ENCODE measurements at places on chromosomes 1 and 21.

GRCh38 chr21:34865400-34866241, 183.5 kb downstream of the RUNX1 start:
- DNase-seq, result no peak

DNA sequence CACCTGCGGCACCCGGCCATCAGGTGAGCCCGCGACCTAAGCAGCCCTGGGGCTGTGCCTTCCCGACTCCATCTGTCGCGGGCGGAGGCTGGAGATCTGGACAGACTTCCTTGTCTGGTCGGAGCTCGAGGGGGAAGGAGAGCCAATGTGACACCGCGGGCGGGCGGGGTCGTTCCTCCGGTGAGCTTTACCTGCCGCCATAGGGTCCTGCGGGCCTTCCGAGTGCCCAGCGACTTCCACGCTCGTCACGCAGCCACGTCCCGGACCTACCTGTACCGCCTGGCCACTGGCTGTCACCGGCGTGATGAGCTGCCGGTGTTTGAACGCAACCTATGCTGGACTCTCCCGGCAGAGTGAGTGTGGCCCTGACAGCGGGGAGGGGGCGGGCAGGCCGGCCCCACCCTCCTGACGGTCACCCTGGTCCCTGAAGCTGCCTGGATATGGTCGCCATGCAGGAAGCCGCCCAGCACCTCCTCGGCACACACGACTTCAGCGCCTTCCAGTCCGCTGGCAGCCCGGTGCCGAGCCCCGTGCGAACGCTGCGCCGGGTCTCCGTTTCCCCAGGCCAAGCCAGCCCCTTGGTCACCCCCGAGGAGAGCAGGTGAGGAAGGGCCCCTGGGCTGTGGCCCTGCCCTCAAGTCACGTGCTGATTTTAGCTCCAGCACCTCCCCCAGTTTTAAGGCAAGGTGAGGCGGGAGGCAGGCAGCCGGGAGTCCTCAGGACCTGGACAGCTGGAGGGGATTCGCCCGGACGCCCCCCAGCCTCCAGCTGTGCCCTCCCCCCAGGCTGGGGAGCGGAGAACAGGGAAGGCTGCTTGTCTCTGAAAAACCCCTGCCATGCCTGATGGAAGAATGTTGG, 1.1 kb downstream of the PUSL1 start:
- peak; percentile 47 for DNase-seq

DNA sequence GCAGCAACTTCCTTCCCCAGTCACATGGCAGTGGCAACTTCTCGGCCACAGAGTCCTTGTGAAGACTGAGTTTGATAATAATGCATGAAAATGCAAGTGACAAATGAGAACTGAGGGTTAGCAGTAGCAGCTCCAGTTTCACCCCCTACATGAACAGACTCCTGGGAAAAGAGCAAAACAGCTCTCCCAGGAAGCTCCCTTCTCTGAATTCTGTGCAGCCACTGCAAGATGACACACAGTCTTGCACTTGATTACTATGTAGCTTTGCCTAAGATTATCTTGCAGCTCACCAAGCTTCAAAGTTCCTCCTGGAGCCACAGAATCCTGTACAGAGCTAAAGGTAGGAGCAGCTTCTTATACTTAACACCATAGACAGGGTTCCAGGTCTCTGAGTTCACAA, 4.7 kb downstream of the PGBD5 start:
- DNase-seq, result no peak

DNA sequence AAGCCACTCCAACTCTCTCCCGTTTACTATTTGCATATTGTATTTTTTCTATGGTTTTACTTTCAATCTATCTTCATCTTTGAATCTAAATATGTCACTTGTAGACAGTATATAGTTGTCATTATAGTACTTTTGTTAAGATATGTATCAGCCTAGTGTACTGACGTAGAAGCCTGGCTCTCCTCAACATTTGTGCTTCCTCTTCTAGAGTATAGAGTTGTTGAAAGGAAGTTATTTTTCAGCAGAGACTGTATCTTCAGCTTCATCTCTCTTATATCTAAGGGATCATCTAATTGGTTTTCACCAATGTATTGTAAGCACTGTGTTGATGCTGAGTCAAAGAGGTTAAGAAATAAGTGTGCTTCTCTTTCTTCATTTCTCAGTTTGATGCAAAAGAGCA, 192.8 kb downstream of the LMO4 start:
- DNase-seq, result no peak

DNA sequence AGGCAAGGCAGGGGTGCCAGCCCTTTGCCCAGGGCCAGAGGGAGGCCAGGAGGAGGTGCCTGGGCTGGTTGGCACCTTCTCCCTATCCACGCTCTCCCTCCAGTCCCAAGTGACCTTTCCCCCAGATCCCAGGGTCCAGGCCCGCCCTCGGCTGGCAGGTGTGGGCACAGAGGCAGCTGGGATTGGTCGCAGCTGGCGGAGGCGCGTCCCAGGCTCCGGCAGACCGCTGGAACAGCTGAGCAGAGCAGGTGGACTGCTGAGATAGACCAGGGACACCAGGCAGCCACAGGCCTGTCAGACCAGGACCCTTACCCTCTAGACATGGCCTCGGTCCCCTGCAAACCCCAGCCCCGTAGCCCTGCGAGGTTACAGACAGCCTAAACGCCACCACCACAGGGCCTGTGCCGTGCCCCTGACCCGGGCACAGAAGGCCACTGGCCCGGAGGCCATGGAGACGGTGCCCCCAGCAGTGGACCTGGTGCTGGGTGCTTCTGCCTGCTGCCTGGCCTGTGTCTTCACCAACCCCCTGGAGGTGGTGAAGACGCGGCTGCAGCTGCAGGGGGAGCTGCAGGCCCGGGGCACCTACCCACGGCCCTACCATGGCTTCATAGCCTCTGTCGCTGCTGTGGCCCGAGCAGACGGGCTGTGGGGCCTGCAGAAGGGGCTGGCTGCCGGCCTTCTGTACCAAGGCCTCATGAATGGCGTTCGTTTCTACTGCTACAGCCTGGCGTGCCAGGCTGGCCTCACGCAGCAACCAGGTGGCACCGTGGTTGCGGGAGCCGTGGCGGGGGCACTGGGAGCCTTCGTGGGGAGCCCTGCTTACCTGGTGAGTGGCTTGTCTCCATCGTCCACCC, at the start of gene SLC25A34:
TSS of gene SLC25A34 (plus strand) at position 221 of the 854 bp plus-strand sequence. CDS start at position 449, 228 bp downstream.
- DNase-seq, result no peak

GRCh38 chr1:77459881-77460280, 178.1 kb downstream of the AK5 start:
- DNase-seq, result no peak

- no peak for DNase-seq
Observed at GRCh38 chr1:59020151-59020997, 236.5 kb upstream of the JUN start.

DNA sequence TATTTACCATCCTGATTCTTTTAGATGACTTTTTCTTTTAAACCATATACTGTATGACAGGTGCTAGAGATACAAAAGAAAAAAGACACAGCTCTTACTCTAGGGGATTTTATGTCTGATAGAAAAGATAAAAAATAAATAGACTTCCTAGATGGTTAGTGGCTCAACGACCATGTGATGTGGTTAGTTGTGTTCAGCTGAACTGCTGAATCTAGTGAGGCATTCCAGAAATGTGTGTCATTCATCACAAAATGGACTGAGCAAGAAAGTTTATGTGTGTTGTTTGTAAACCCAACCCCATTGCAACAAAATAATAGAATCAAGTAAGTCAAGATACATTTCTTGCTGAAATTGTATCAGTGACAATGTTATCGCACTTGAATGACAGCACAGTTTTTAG, 205.8 kb upstream of the LYPLAL1 start:
- no peak for DNase-seq

DNA sequence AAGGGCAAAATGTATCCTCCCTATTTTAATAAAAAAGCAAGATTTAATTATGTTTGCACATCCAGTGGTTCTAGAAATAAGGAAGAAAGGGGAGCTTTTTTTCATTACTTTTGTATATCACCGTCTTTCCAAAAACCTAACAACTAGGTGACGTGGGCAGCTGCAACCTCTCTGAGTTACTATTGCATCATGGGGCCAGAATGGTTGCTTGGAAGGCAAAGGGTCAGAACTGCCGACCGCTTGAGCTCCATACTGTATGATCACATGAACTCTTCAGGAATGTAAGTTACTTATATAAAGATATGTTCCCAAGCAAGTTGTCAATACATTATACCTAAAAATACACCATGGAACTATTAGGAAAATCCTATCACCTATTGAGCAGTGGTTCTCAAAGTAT, 85.6 kb upstream of the HIVEP3 start:
- DNase-seq, result no peak

GRCh38 chr1:16155537-16156410, at the start of gene EPHA2:
TSS of gene EPHA2 (minus strand) at chr1:16156069. CDS start at chr1:16155932, 137 bp downstream.
- DNase-seq, result peak; percentile 66

DNA sequence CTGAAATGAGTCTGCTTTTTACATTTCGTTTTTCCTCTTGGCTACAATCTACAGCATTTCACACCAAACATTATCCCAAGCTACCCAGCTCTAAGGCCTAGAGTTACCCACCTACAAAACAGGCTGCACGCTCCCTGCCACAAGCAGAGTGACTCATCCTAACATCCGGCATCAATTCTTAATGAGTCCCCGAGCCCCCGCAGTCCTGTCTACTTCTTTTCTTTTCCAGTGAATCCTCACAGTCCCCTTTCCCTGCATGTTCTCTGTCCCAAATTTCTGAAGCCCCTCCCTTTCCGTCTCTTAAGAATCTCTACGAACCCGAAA, 650 bp downstream of the PCNX2 start:
- DNase-seq, result peak; percentile 19

DNA sequence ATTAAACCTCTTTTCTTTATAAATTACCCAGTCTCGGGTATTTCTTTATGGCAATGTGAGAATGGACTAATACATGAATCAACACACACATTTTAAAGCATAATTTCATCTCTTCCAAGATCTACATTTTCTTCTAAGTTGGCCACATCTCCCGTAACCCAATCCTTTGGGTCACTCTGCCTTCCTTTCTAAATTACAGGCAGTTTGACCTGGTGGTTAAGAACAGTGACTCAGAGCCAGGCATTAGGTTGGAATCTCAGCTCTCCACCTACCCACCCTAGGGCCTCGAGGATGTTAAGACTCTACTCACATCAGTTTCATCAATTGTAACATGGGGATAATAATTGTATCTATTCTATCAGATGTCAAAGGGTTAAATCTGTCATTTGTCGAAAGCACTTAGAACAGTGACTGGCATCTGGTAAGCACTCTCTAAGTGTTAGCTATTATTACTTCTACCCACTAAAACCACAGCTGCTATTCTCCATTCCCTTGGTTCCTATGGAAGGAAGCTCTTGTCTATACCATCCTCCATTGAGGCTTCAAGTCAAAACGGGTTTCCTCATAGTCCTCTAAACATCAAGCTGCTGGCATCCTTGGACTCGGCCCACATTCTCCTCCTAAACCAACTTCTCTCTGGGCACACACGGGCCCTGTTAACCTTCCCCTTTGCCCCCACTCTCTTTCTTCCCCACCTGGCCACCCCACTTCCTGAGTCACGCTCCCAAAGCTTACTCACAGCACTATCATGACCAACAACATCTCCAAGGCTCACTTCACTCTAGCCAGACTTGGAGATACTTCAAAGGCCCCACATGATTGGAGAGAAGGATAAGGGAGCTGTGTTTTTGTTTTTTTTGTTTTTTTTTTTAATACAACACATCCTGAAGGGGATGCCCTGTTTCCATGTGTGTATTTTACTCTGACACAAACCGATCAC, 116.9 kb downstream of the TGFBR3 start:
- no peak for DNase-seq

GRCh38 chr1:86516335-86516734, 30.5 kb upstream of the CLCA4 start:
- no peak for DNase-seq

- no peak for DNase-seq
Observed at GRCh38 chr21:42859891-42860230, 19.5 kb downstream of the WDR4 start.

- peak; percentile 90 for DNase-seq
Observed at GRCh38 chr1:29210278-29211085, 20.3 kb downstream of the MECR start.

DNA sequence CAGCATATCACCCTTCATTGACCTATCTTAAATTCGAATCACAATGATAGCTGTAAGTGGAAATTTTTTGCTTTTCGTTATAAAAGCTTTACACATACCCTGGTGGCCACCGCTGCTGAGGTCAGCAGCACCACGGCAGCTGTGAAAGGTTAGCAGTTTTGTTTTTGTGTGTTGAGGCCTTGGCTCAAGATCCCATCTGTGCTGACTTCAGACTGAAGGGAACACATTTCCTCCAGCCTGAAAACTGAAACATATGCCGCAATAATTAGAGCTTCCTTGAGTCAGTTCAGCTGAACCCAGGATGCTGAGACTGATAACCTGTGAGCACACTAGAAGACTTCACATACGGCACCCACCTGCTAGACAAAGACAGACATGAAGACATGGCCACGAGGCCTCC, 103.0 kb downstream of the SMYD3 start:
- no peak for DNase-seq

- DNase-seq, result no peak
Observed at GRCh38 chr1:6982860-6983259, 197.6 kb downstream of the CAMTA1 start.

- no peak for DNase-seq
Observed at GRCh38 chr1:228804640-228805413, 69.5 kb downstream of the RHOU start.

DNA sequence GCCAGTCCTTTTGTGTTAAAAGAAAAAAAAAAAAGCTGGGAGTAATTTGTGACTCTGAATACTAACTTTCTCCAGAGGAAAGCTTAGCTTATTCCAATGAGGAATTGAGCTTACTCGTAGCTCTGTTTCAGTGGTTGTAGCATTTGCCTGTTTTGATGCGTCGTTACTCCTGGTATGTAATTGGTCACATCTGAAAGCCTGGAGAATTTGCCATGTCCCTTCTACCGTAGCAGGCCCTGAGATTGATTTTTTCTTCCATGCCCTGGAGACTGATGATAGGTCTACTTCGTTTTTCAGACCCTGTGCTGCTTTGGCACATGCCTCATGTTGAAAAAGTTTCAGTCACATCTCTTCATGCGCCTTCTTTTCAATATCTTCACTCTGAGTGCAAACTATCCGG, 1103.0 kb downstream of the PLA2G4A start:
- no peak for DNase-seq

- no peak for DNase-seq
Observed at GRCh38 chr1:245972476-245972875, 534.6 kb downstream of the SMYD3 start.

GRCh38 chr1:29960876-29961275, 724.6 kb downstream of the PTPRU start:
- no peak for DNase-seq

DNA sequence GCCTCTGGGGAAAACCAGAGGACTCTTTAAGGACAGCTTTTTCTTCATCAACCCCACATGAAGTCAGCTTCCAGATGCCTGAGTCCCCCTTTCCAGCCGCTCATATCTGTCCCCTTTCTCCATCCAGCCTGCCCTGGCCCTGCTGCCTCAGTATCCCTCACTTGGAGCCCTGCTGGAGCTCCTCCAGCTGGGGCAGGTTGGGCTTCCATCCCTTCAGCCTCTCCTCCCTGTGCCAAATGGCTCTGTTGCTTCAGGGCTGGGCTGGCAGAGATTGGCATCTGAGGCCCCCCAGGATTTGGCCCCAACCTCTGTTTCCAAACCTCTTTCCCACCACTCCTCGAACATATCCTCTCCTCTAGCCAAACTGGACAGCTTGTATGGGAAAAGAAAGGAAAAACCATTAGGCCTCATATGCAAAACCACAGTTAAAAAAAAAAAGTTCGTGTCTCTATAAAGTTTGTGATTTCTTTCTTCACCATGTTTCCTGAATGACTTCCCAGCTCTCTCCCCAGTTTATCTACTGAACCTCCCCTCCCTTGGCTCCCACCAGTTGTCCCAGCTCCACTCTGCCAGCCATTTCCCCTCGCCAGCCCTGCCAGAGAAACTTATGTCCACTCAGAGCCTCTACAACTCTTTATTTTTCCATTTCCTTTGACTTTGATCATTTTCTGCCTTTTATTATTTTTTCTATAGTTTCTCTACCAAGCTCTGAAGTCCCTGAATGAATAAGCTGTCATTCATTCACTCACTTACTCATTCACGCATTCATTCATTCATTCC, 217.9 kb downstream of the FOXD2 start:
- DNase-seq, result no peak
